ENCODE measurements at places on chromosomes 1 and 21. TPM values are rescaled to one million over a fixed set of nuclear protein-coding genes. Genes with fewer than 3 reads are reported as not detected.

DNA sequence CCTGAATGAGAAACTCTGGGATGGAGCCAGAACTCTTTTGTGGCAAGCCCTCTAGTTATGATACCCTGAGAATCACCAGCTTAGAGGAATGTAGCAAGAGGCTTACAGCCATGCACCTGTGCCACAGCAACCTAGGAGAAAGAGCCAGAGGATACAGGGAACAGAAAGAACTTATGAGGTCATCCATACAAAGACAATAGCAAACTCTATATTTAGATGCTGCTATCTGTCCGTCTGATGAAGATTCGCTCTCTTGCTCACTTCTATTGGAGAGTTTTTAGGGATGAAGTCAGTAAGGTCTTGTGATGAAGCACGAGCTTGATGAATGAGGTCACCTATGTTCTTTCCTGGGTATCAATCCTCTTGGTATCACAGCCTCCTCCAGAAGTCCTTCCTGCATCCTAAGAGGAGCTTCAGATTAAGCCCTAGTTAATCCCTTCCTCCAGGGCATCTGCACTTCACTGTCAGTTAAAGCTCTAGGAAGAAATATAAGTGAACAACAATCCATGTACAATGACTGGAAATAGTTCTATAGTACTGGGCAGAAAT is 185.6 kb downstream of the DAB1 start:
- DNase-seq = no peak

- no peak for DNase-seq
Observed at GRCh38 chr1:78640462-78640861, 9.2 kb upstream of the IFI44 start.

DNA sequence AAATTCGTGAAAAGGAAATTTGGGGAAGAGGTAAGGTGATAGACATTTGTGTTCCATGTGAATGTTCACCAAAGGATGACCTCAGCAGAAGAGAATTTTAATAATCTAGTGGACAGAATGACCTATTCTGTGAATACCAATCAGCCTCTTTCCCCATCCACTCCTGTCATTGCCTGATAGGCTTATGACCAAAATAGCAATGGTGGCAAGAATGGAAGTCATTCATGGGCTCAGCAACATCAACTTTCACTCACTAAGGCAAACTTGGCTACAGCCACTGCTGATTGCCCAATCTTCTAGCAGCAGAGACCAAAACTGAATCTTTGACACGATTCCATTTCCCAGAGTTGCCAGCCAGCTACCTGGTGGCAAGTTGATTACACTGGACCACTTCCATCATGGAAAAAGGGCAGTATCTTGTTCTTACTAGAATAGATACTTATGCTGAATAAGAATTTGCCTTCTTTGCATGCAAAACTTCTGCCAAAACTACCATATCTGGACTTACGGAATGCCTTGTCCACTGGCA is 348.7 kb upstream of the PBX1 start:
- DNase-seq = no peak

The LCE3E gene
- total RNA-seq = not detected

The CNR2 gene
- total RNA-seq = not detected

GRCh38 chr1:230144010-230144614 is 77.1 kb downstream of the GALNT2 start:
- no peak for DNase-seq

The LEFTY2 gene
- total RNA-seq = 0.36 TPM

The C1QA gene
- not detected for total RNA-seq

GRCh38 chr1:206556047-206556749 is 48.9 kb downstream of the RASSF5 start:
- DNase-seq = no peak
